ENCODE measurements at places on chromosomes 16 and 17.

DNA sequence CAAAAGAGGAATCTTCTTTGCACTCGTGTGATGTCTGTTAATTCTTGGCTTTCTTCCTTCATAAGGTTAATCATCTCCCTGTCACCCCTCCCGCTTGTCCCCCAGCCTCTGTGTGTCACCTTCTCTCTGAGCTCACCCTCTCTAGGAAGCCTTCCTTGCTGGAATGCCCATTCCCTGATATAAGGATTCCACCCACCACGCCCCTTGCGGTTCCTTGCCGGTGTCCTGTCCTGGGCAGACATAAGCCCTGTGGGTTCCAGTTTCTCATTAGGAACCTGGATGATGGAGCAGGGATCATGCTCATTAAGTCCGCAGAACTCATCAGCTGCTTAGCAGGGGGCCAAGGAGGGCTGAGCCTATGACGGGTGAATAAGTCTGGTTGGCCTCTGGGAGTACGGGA lies 559.3 kb downstream of the MAF start:
- no peak for DNase-seq

GRCh38 chr17:80529904-80530292 lies 14.7 kb upstream of the RPTOR start:
- DNase-seq, result no peak

GRCh38 chr16:56874800-56875199 lies 9.8 kb downstream of the SLC12A3 start:
- no peak for DNase-seq

GRCh38 chr16:84503751-84504395 lies 586 bp downstream of the MEAK7 start:
- DNase-seq, result no peak

DNA sequence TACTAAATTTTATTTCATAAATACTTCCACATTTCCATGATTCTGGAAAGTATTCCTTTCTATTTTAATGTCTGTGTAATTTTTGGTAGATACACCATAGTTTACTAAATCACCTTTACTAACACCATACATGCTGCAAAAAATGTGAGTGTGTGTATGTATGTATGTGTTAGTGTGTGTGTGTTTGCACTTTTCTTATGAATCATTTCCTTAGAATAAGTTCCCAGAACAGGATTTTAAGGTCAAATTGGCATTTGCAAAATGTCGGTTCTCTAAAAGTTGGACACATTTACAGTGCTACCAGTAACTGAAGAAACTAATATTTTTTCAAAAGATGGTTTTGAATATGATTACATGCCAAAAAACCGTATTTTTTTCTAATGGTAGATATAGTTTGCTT lies 137.1 kb downstream of the CYB561 start:
- no peak for DNase-seq

DNA sequence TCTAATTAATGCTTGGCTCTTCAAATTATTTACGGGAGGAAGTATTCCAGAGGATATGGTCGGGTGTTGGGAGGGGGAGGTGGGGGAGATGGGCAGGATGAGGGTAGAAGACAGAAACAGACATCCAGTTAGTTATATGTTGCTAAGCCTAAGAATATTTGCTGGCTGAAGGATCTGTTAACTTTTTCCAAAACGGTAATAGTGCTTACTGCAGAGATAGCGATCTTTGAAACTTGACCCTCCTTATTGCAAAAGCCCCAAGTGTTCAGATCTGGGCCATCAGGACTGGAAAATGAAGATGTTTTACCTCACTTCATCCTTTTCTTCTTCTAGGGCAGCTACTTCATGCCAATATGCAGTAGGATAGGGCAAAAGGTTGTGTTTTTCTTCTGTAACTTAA lies 27.0 kb upstream of the MMD start:
- no peak for DNase-seq

DNA sequence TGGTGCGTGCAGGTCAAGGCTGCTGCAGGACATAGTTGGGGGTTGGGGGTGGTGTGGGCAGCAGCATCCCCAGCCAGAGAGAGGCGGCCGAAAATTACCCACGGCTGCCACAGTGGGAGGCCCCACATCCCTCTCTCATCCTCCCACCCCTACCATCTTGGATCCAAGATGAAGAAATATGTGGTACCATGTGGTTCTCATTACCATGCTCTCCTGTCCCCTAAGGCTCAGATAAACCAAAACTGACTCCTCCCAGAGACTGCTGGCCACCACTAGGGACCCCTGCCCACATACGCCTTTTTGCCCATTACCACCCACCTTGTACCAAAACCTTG lies 120.4 kb downstream of the HIC1 start:
- DNase-seq, result no peak

All from activated CD4-positive, alpha-beta T cell treated with anti-CD3 and anti-CD28 coated beads, Interleukin-2, amount 50 U/mL, for 24 hours (primary cell).